ENCODE measurements at places on chromosomes 1 and 21. TPM values are rescaled to one million over a fixed set of nuclear protein-coding genes. Genes with fewer than 3 reads are reported as not detected.

GRCh38 chr1:95793893-95794292 is 559.9 kb downstream of the RWDD3 start:
- H3K27me3 ChIP-seq = no peaks in the 10 kb centered on the region
- no peak for DNase-seq
- H3K36me3 ChIP-seq = no peaks in the 10 kb centered on the region

GRCh38 chr1:6084781-6085495 is 39.2 kb downstream of the KCNAB2 start:
- no peaks in the 10 kb centered on the region for H3K4me1 ChIP-seq
- DNase-seq = no peak
- H3K27me3 ChIP-seq = no peaks in the 10 kb centered on the region
- H3K36me3 ChIP-seq = peaks cover 25% of the 10 kb centered on the region

GRCh38 chr1:168032029-168032428 is 95.2 kb upstream of the MPC2 start:
- no peaks in the 10 kb centered on the region for H3K4me1 ChIP-seq
- peaks cover under 1% of the 10 kb centered on the region for H3K36me3 ChIP-seq
- no peak overlapping the region for H3K4me3 ChIP-seq
- H3K27me3 ChIP-seq = no peaks in the 10 kb centered on the region

Gene MTFR1L
- total RNA-seq = 30.2 TPM

Gene LCE3E
- not detected for total RNA-seq

Measured in CD8-positive, alpha-beta memory T cell (primary cell).